NB4 (cell line): ENCODE measurements at places on chromosomes 5 and 9.
A peak's percentile ranks its signal among the peaks of the same experiment; 100 is the strongest.

DNA sequence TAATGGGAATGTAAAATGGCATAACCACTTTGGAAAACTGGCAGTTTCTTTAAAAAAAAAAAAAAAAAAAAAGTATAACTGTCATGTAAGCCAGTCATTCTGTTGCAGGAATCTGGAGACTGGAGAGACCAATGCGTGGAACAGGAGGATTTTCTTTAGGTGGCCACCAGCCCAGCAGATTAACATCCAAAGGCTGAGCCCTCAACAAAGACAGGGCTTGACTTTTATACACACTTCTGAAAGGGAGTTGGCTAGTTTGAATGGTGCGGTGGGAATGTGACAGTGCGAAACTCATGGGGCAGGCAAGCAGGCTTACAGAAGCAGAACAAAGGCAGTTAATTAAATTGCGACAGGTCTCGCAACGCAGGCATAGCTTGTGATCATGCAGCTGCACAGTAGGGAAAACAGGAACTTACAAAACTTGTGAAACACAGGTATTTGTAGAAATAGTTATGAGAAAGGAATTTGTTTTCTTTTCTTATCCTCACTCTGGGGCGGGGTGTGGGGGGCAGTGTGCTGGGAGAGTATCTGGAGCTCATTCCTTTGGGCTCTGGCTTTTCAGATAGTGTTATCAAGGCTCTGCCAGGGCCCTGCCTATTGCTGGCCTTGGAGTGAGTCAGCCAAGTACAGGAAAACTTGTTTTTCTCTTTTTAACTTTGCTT is 12.0 kb downstream of the UIMC1 start:
- peak; percentile 98 for DNase-seq

- DNase-seq: no peak
These were observed 3.2 kb upstream of the TLE4 start for GRCh38 chr9:79568337-79569101.

GRCh38 chr5:136529081-136529480 is 163.7 kb upstream of the TRPC7 start:
- DNase-seq: no peak

- no peak for DNase-seq
These were observed 80.7 kb downstream of the FSTL4 start for GRCh38 chr5:133531594-133531993.

GRCh38 chr5:139733698-139734538 is 61.7 kb upstream of the PSD2 start:
- DNase-seq: no peak

DNA sequence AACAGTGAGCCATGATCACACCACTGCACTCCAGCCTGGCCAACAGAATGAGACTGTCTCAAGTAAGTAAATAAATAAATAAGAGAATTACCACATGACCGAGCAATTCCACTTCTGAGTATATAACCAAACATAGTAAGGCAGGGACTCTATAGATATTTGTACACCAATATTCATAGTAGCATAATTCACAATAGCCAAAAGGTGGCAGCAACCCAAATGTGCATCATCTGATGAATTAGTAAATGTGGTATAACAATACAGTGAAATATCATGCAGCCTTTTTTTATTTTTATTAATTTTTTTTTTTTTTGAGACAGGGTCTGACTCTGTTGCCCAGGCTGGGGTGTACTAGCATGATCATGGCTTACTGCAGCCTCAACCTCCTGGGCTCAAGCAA is 33.1 kb downstream of the ALDH7A1 start:
- no peak for DNase-seq

GRCh38 chr5:157106630-157107461 is 2.0 kb downstream of the HAVCR2 start:
- peak; percentile 79 for DNase-seq

GRCh38 chr5:149540089-149540488 is 11.2 kb downstream of the CSNK1A1 start:
- DNase-seq: no peak

GRCh38 chr9:1456301-1457024 is 406.3 kb downstream of the DMRT2 start:
- DNase-seq: no peak

DNA sequence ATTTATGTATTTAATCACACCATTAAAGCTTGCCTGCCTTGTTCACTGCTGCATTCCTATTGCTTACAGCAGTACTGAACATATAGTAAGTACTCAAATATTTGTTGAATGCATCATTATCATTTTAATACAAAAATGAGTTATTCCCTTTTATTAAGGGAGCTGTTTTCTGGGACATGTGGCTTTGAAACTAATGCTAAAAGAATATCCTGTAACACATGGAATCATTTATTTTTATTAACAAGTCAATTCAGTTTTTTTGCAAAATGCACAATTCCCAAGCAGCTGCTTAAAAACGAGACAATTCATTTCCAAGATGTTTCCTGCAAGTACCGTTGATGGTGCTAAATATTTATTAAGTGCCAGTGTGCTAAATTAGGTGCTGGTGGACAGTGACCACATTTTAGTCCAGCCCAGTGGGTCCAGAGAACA is 148.3 kb upstream of the NR3C1 start:
- no peak for DNase-seq

DNA sequence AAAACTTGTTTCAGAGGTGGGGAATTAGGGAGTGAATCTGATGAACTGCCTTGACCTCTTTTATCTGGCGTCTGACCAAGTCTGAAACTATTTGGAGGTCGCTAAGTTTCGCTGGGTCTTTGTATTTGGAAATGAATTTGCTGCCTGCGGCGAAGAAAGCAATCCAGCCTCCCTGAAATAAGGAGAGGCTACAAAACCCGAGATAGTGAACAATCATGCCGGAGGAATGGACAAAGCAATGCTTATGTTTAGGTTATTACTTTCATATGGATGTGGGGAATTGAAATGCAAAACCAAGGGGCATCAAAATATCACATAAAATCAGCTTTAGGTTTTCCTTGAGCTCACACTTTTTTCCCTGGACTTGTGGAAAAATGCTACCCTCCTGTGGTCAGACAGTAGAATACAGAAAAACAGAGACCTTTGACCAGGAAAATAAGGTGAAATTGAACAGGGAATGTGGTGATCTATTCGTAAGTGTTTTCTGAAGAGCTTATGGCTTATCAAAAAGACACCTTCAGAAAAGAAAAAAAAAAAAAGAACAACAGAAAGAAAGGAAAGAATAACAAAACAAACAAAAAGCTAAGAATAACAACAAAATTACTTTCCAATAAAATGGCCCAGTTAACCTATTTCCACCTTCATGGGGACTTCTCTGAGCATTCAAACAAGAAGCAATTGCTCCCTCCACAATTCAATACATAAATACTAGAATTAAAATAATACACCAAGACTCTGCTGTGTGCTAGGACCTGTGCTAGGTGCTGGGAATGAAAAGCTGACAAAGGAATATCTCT is 68.6 kb upstream of the DPYSL3 start:
- DNase-seq: peak; percentile 29

DNA sequence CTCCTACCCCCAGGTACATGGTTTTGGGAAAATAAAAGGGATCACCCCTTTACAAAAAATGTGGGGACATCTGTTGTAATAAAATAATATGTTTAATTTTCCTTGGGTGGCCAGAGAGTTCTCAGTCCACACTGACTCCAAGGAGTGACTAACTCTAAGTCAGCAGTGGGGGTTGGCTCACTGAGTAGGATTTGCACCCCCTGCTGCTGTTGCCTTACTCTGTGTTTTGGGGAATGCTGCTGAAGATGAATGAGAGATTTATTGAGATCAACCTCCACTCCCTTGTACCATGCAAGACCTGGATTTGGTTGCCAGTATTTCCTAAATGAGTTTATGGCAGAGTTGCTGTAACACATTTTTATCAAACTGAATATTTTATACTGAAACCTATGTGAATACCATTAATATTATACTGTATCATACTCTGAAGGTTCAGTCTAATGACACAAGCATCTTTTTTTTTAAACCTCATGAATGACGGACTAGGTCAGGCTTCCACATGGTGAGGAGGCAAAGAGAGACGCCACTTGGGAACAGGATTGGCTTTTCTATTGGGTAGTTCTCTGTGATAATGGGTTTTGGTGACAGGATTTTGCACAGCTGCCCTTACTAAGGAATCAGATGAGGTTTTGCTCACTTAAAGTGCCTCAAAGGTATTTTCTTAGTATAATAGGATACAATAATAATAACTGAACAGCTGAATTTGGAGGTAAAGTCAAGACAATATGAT is 121.3 kb upstream of the OSMR start:
- no peak for DNase-seq

- DNase-seq: no peak
These were observed 1093.8 kb upstream of the CDH9 start for GRCh38 chr5:28132151-28132550.

- DNase-seq: peak; percentile 64
These were observed 116.4 kb downstream of the RXRA start for GRCh38 chr9:134442486-134443173.

GRCh38 chr9:107707428-107707837 is 217.9 kb upstream of the KLF4 start:
- DNase-seq: peak; percentile 39

- no peak for DNase-seq
These were observed 26.8 kb upstream of the TIFAB start for GRCh38 chr5:135478938-135479337.
